ENCODE measurements at places on chromosomes 12 and 14. TPM values are rescaled to one million over a fixed set of nuclear protein-coding genes. Genes with fewer than 3 reads are reported as not detected.

Gene ZFP36L1
- 195 TPM for total RNA-seq

Gene SVOP
- total RNA-seq: not detected

Gene PMEL
- total RNA-seq: 0.44 TPM

Gene P2RX7
- not detected for total RNA-seq

Gene PPP4R4
- total RNA-seq: not detected

Gene POLE
- 12.4 TPM for total RNA-seq

Gene HCAR2
- not detected for total RNA-seq

Gene CPSF6
- 29.4 TPM for total RNA-seq

Gene ESRRB
- total RNA-seq: not detected

Gene HELB
- 2.2 TPM for total RNA-seq

Gene PPFIA2
- total RNA-seq: 0.64 TPM

Gene TAS2R42
- total RNA-seq: not detected

Gene SLC8A3
- total RNA-seq: not detected

Gene ABCD2
- total RNA-seq: not detected

Gene NAA30
- total RNA-seq: 10.8 TPM

Gene KRT80
- total RNA-seq: 0.12 TPM

Gene OAS2
- 8.3 TPM for total RNA-seq

Gene INSM2
- total RNA-seq: not detected

Gene SLCO1C1
- total RNA-seq: not detected

Gene EPS8
- total RNA-seq: 180 TPM

Gene CLEC1A
- 2.4 TPM for total RNA-seq

Gene DCP1B
- total RNA-seq: 14.7 TPM

Gene GPRC5D
- total RNA-seq: not detected

Gene CCDC59
- total RNA-seq: 29.6 TPM

Gene SLC39A5
- not detected for total RNA-seq

Gene RGS6
- not detected for total RNA-seq

Gene TMPRSS12
- total RNA-seq: not detected
